ENCODE measurements at places on chromosomes 5 and 9.

GRCh38 chr9:137339045-137339907, 37.2 kb upstream of the NRARP start:
- DNase-seq: no peak

GRCh38 chr5:170151097-170151831, 45.6 kb downstream of the FOXI1 start:
- DNase-seq: no peak

GRCh38 chr5:14357441-14357840, 214.3 kb downstream of the TRIO start:
- DNase-seq: no peak

GRCh38 chr5:22736443-22737003, 116.6 kb downstream of the CDH12 start:
- no peak for DNase-seq
